Activated T-cell treated with anti-CD3 and anti-CD28 coated beads for 4 hours (primary cell): ENCODE measurements at places on chromosomes 5 and 9.

DNA sequence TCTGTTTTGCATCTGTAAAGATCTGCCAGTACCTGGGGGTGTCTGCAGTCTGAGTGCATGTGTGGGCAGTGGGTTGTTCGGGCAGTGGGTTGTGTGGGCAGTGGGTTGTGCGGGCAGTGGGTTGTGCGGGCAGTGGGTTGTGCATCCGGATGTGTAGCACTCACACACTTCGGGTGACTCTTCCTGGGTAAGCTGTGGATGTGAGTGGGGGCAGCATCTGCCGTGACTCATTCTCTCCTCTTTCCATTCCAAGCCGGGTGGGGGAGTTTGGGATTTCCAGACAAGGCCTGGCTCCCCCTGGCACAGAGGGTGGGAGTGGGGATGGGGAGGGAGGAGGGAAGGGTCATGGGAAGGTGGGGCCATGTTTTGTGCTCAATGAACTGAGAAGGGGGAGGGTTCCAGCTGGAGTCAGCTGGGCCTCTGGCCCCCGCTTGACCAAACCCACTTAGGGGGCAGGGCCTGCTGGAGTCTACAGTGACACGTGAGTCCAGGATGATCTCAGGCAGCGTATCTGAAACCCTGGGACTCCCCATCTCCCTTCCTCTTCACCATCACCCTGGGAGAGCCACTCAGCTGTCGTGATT lies 8.3 kb downstream of the CRB2 start:
- DNase-seq = no peak

GRCh38 chr5:168773226-168773625 lies 194.1 kb upstream of the PANK3 start:
- no peak for DNase-seq

DNA sequence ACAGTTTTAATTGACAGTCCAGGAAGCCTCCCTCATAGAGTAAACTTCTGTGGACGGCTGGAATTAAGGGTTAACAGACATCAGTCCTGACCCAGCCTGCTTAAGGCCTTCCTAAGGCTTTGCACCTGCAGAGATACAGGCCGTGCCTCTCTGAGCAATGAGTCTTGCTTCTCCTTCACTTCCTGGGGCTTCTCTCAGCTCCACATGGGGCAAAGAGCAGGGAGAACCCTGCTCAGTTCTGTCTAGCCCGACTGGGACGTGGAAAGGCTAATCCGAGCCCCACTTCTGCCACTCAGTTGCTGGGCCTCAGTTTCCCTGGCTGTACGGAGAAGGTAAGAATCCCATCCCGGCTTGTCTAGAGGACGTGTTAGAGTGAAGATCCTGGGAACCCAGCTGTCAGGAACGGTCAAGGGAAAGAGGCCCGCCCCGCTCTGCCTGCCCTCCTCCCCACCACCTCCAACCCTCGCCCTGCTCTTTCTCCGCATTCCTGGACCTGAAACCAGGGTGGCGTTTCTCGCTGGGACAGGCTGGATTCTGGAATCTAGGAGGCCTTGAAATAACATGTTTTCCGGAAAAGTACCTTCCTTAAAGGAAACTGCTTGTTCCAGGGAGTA lies 6.5 kb downstream of the SPAAR start:
- no peak for DNase-seq

DNA sequence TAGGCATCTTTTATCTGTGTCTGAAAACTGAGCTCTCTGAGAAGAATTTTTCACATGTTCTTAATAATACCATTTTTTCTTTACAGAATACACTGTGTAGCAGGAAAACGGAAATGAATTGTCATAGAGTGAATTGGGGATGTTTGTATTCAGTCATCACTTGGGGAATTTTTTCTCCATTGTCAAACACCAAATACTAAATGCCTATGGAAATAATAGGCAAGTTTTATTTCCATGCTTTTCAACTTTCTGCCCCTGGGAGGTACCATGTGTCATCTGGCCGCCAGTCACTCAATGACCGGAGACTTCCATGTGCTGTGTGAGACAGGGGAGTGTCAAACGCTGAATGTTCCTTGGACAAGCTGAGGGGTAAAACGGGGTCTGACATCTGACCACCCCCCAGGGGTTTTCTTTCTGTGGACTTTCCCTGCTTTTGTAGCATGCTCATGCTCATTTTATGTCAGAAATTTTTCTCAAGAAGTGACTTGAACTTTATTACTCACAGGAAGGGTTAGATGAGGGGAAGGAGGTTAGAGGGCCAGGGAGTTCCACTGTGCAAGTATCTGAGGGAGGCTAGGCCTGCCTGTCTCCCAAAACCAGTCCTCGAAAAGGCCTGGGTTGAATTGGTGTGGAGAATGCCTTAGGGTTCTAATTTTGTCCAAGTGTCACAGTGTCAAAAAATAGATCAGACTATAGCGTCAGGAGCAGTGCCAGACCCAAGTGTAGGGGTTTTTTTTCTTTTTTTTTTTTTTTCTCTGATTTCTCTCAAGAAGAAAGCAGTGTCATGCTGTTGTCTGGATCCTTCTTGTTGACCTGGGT lies 438.6 kb downstream of the AGTPBP1 start:
- DNase-seq = no peak

GRCh38 chr9:33781736-33782135 lies 13.6 kb upstream of the PRSS3 start:
- no peak for DNase-seq

- DNase-seq = no peak
Observed at GRCh38 chr5:150052956-150053712, 33.2 kb downstream of the CSF1R start.

DNA sequence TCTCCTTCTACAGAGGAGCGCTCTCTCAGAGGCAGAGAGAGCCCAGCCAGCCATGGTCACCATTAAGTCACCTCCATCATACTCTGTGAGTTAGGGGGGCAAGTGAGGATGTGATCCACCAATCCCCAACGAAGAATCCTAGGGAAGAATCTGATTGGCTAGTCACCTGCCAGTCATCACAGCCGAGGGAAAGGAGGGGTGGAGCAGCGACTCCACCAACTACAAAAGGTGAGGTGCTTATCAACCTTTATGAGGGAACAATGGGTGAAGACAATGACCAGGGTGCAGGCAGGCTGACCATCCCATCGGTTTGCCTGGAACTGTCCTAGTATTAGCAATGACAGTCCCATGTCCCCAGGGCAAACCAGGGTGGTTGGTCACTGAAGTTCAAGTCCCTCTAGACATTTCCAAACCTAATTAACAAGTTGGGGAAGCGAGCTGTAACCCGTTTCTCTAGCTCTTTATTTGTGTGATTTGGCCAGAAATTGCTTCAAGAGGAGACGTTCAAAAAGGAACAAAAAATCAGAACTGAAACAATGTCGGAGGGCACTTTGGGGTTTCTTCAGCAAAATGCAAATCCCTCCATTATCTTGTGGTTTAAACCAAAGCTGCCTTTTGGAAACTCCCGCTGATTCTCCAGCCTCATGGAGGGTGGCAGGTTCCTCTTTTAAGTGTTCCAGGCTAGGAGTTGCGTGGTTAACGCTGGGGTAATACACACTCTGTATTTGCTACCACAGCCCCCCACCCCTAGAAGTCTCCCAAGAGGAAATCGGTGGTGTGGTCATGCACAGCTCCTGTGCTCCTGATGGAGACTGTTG lies 18.8 kb upstream of the FCN1 start:
- no peak for DNase-seq

DNA sequence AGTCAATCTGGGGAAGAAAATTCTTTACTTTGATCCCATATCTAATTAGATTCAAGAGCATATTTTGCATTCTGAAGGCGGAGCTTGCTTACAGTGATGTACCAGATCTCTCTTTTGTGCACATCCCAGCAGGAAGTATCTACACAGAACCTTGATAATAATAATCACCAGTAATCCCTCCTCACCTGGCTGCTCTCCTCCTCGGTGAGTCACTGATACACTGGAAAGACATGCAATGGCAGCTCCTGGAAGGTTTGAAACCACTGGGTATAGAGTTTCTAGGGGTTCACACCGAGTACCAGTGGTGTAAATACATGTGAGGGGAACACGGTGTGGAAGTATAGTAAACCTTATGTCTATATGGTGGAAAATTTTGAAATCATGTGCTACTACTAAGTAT lies 205.5 kb upstream of the TARS1 start:
- DNase-seq = no peak

DNA sequence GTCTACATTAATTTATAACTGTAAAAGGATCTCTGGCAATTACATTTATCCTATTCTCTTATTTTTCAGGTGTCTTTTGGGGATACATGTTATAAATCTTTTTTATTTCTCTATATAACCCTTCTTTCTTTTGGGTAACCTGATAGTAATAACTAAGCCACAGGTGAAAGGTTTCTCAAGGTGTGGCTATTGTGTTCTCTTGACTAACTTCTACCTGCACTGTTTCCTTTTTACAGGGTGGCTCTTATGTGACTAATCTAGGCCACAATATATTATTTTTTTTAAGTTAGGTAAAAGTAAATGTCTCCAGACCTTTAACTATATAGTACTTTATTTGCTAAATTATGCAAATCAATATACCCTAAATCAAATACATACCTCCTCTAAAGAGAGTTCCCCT lies 193.2 kb downstream of the EFNA5 start:
- DNase-seq = no peak

DNA sequence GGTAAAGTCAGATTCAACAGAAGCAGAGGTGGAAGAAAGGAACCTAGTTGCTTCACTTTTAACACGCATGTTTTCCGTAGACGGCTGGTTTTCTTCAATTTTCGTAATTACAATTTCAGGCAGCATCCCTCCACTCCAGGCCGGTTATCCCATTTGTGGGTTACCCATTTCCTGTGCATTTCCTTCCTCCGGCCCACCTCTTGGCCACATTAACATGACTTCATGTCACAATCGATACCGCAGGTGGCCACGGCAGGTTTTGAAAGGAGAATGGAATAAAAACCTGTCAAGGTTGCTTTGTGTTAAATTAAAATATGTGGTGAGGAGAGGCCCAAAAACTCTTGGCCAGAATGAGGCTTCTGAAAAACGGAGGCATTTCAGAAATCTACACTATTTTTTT lies 130.2 kb downstream of the PCSK5 start:
- DNase-seq = no peak

DNA sequence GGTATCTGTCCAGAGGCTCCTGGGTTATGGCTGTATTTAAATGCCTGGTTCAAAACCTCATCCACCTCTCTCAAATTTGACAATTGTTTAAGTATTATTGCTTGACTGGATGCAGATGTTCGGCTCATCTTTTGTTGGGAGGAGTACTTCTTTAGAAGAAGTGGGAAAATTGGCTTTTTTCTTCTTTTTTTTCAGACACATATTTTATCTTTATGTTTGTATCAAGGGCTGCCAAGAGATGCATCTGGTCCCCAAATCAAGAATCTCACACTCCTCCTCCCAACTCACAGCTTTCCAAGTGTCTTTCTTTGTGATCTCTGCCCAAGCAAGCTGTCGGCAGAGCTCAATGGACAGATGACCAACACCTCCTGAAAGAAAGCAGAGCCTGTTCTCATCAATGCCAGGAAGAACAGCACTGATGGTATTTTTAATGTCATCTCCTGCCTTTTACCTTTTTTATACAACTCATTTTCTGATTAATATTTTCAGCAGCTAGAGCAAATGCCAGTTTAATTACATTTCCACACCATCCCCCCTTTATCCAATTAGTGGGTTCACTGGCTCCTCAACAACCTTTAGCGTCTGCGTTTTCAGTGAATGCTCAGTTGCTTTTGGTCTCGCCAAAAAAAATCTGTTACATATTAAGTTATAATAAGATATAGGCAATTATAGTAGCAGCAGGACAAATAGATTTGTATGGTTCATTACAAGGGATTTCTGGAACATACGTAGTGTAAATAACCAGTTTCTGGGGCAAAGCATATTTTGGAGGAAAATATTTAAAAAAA lies 110.3 kb upstream of the SLIT3 start:
- DNase-seq = no peak

DNA sequence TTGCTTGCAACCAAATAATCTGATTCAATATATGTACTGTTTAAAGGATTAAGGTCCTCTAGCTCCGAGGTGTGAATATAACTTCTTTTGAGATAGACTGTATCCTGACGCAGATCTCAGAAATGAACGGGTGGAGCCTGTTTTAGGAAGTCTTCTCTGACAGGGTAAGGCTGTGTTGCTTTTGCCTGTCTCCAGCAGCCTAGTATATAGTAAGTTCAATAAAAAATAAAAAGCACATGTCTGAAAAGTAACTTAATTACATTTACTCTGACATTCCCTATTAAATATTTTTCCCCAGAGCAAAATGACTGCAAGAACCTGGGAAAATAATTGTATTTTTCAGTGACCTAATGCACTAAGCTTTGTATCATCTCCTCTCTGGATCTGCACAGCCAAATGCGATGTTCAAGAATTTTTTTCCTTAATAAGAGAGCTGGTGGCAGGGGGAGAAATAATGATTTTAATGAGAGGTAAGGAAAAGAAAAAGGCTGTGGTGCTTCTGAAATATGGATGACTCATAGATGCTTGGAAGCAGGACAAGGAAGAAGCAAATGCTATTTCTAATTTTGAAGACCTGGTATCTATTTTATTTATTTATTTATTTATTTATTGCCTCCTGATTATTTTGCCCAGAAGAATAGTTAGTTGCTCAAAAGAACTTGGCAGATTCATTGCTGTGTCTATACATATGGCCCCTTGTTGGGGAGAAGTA lies 7.3 kb downstream of the PPP3R2 start:
- no peak for DNase-seq

GRCh38 chr5:62198421-62198820 lies 107.6 kb upstream of the KIF2A start:
- DNase-seq = no peak

DNA sequence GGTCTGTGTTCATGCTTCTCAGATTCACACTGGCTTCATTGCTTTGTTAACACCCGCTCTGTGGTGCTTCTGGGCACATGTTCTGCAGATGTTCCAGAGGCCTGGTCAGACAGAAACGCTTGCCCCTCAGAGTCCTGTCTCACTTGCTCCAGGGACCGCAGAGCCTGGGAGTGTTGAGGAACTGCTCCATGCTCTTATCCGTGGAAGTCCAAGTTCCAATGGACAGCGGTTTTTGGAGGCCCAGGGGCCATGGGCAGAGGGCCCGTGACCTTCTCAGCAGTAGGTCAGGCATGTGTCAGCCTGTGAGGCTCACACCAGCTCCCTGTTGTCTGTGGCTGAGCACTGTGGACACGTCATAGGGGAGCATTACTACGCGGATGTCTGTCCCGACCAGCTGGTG lies 364.7 kb upstream of the IRX1 start:
- DNase-seq = no peak

DNA sequence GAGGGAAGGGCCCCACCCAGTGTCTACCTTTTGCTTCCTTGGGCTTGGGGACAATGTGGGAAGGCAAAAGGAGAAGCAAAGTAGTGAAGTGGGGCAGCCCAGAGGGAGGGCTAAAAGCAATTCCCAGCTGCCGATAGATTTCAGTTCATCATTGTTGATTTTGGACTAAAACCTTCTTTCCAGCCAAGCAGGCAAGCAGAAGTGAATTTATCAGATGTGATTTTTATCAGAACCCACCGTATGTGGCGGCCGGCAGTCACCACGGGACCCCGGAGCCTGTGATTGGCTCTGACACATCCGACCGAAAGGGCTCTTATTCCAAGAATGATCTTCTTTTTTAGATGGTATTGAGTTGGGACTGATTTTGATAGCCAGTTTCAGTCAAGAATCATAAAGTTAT lies 559.9 kb downstream of the PSAT1 start:
- no peak for DNase-seq

- DNase-seq = no peak
Observed at GRCh38 chr5:150303070-150303615, 438 bp upstream of the ARSI start.

GRCh38 chr9:107932601-107933000 lies 443.0 kb upstream of the KLF4 start:
- DNase-seq = no peak
